Activated CD4-positive, alpha-beta T cell treated with anti-CD3 and anti-CD28 coated beads, Interleukin-2, amount 50 U/mL, for 24 hours (primary cell): ENCODE measurements at places on chromosomes 11 and 22.

DNA sequence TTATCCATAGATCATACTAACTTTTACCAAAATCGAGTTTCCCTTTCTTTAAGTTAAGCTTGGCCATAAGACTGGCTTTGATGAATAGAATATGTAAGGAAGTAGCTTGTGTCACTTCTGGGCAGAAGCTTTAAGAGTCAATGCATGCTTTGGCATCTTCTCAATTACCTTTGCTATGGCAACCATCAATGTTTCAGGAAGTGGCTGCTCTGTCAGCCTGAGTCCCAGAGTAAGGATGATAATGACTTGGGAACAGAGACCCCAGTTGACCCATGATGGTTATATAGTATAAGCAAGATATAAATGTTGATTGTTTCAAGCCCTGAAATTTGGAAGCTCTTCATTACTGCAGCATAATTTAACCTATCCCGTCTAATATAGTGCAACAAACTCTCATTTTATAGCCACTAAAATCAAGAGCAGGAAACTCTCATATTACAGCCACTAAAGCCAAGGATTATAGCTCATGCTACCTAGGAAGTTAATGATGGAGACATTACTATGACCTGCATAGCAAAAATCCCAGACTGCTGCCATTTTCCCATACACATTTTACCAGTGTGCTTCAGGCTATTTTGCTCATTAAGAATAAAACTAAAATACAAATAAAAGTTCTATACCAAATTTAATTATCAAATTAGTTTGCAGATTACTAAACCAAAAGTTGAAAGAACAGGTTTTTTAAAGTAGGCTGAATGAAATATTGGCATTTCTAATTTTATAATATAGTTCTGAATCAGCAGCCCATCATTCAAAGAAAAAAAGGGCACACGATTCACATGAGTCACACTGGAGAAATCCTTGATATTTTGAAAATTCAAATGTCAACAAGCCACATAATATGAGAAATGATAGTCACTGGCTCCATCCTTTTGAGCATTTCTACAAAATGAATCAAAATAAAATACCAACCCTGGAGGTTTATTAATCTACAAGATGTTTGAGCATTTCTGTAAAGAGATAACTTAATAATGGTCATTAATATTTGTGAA is 23.8 kb downstream of the FSHB start:
- no peak for DNase-seq

DNA sequence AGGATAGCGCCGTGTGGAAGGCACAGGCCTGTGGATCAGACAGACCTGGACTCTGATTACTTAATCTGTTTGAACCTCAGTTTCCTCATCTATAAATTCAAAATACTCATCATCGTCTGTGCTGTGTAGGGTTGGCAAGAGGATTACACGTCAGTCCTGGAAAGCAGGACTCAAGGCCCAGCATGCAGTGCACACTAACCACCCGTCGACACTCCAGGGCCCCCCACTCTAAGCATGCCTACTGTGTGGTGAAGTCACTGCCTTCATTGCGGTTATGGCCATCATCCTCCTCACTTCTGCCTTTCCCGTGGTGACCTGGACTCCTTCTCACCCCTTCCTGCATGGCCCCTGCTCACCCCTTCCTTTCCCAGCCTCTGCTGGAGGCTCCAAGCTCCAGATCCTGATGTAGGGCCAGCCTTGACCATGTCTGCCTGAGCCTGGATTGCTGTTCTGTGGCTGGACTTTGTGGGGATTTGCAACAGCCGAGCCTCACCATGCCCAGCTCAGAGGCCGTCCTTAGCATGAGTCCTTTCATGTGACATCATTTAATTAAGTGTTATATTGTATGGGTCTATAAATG is 1158.0 kb downstream of the TBC1D22A start:
- no peak for DNase-seq

DNA sequence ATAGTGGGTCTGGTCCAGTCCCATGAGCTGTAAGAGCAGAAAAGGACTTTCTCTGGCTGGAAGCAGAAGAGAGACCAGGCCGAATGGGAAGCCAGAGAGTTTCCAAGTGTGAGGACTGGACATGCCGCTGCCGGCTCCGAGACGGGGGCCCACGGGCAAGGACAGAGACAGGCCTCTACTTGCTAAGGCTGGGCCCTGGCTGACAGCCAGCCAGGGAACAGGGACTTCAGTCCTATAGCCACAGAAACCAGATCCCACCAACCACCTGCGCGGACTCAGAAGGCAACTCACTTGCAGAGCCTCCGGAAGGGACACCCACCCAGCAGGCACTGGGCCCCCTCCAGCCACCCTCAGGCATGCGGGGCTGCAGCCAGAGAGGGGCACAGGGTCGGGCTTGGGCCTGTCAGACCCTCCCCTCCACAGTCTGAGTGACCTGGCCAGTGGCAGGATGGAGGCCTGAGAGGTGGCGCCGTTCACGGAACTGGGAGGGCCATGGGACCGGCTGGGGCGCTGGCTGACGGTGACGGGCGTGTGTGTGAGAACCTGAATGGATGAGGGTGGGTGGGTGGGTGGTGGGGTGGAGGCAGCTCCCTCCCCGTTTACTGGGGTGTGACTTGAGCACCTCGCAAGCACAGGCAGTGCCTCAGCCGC is 47.8 kb upstream of the A4GALT start:
- no peak for DNase-seq

GRCh38 chr22:42337356-42337755 is 66.9 kb upstream of the TCF20 start:
- DNase-seq = no peak

DNA sequence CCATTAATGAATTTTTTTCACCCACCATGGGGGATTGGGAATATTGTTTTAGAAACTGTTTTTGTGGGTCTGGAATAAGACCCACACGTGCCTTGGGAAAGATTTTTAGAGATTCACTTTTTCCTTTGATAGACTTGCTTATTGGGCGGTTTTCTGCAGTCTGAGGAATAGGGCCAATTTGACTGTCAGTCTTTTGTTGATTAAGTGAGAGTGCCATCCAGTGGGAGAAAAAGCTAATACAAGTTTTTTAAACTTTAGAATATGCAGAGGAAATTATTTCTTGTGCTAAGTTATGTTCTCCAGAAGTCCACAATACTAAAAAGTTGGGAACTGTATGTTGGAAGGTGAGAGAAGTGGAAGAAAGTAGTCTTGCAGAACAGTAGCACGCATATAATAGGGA is 56.1 kb downstream of the PRMT3 start:
- DNase-seq = no peak

- no peak for DNase-seq
Observed at GRCh38 chr11:64267207-64267945, 16.0 kb downstream of the PLCB3 start.

DNA sequence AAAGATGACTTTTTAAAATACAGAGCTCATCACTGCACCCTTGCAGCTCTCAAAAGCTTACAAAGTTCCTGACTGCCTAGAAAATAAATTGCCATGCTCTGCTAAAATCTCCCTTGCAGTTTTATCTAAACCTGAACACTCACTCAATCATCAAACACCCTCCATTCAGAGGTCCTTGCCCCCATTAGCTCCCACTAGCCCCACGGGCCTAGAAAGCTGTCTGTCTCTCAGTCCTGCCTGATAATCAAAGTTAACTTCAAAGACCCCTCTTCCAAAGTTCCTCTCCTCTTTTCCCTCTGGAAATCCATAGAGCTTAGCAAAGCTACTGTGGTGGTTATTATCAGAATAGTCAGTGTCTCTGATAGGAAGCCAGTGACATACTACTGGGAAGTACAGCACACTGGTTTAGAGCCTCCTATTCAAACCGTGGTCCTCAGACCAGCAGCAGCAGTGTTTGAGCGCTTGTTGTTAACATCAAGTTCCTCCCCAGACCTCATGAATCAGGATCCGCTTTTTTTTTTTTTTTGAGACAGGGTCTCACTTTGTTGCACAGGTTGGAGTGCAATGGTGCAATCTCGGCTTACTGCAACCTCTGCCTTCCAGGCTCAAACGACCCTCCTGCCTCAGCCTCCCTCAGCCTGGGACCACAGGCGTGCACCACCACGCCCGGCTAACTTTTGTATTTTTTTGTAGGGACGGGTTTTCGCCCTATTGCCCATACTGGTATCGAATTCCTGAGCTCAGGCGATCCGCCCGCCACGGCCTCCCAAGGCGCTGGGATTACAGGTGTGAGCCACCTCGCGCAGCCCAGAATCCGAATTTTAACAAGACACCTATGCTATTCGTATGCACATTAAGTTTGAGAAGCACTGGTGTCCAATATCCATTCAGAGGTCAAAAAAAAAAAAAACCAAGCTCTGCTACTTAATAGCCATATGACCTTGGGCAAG is 1.2 kb downstream of the NDUFC2 start:
- no peak for DNase-seq

DNA sequence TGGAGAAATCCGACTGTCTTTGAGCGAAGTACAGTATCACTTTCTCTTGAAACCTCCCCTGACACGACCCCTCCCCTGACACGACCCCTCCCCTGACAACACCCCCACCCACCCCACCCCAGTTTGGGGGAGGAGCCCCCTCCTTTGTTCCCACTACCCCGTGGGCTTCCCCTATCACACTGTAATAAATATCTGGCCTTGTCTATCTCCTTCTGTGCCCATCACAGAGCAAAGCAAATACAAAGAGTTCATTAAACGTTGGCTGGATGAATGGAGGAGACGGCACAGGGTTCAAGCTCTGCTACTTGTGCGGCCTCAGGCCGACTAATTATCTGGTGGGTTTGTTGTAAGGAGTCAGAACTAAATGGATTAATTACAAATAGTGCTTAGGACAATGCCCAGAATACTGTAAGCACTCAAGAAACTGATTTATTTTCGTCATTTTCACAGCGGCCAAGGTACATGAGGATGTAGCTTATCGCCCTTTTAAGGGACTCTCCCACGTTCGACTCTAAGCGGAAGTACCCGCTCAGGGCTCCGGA is 628 bp upstream of the GGA1 start:
- no peak for DNase-seq

DNA sequence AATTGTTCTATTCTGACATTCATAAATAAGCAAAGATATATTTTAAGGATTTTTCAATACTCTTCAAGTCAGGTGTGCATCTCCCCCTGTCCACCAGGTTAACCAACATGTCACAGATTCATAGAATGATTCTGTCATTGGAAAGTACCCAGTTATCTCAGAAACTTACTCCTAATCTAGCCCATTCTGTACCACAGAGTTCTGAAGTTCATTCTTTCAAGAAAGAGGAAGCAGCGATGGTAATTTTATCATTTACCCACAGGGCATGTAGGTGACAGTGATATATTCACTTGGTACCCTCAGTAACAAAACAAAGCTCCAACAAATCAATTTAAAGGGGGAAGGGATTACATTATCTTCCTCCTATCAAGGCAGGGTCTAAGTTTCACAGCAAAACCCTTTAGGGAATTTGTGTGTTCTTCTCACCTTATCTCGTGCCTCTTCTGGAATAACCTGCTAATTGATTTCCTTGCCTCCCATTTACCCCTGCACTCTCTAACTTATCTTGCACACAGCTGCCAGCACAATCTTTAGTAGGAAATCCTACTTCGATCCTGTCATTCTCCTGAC is 19.0 kb upstream of the MPPED2 start:
- no peak for DNase-seq

- no peak for DNase-seq
Observed at GRCh38 chr11:13970986-13971385, 8.5 kb downstream of the SPON1 start.

DNA sequence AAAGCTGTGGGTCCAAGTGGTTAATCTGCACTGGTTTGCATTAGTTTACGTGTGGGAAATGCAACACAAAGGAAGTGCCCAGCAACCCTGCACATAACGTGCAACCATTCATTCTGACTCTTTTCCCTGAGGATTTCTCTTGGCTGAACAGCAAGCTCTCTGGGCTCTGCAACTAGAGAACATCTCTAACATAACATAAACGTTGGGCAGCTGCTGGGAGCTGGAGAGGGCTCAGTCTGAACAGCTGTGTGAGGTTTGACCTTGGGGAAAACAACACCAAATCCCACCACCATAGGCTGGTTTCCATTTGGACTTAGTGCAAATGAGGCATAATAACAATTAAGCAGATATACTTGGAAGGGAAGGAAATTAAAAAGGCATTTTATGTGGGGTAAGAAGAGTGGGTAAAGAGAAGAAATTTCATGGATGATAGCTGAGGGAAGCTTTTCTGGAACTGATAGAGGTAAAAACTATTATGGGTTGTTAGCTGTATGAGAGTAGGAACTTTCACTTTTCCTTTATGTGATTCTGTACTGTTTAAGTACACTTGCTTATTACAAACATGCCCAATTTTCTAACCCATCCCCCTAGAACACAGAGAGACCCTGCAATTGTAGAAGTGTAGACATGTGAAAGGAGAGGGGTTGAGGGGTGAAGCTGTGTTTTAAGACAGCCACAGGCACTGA is 76.2 kb downstream of the SNX19 start:
- DNase-seq = no peak

GRCh38 chr11:995752-996420 is 40.6 kb downstream of the MUC6 start:
- DNase-seq = no peak
